GM23248 (cell line): ENCODE measurements at places on chromosomes 2 and 18.
A peak's percentile ranks its signal among the peaks of the same experiment; 100 is the strongest.

- no peak for DNase-seq
Observed at GRCh38 chr2:102660574-102660973, 41.2 kb downstream of the SLC9A2 start.

DNA sequence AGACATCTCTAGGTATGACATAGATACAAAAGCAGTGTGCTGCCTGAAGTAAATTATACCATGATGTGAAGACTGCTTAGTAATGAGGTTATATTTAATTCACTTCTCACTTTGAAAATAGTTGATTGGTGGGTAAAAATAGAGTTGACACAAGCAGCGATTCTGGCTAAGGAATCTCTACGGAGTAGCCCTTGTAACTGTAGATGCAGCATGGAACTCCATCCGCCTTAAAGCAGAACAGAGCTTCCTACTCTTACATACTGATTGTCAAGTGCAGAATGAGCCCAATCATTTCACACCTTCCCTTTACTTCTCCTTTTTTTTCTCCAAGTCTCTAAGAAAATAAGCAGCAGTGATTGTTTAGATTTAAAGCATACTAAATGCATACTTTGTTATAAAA is 1594.6 kb upstream of the SLC39A10 start:
- no peak for DNase-seq

DNA sequence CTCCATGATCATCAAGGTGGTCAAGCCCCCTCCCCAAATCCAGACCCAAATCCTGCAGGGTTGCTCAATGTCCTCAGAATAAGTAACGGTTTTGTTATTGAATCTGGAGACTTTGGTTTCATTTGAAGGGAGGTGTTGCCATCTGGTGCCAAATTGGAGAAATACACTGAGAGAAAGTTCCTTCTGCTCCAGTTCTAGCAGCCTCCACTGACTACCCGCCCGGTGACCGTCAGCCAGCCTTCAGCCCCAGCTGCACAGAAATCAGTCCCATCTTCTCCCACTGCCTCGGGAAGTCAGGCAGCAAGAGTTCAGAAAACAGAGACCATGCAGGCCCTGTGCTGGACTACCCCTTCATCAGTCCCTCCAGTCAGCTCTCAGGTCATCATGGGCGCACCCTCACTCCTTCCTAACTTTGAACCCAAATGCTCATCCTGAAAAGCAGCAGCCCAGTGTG is 38.7 kb downstream of the PKDCC start:
- peak; percentile 75 for DNase-seq

DNA sequence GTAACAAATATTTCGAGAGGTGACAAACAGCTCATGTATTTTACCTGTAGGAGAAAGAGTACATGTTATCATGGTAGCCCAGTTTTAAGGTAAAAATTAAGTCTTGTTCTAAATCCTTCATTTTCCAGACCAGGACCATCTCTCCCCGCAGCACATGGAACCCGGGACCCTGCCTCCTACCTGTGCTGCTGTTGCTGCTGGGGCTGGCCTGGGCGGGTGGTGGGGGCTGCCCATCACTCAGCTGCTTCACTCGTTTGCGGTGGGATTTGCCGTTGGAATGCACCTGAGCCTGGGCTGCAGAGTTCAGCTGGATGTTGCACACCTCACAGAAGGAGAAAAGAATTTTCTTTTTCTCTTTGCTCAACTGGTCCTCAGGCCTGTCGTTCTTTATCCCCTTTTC is 92.1 kb downstream of the ZNF385B start:
- no peak for DNase-seq
